ENCODE measurements at places on chromosomes 3 and 15.

- DNase-seq: no peak
Measured at GRCh38 chr3:98008855-98009254, 26.3 kb downstream of the GABRR3 start.

- no peak for DNase-seq
Measured at GRCh38 chr3:28287046-28287445, 45.6 kb downstream of the CMC1 start.

- DNase-seq: no peak
Measured at GRCh38 chr3:155639462-155640055, 105.3 kb downstream of the PLCH1 start.

DNA sequence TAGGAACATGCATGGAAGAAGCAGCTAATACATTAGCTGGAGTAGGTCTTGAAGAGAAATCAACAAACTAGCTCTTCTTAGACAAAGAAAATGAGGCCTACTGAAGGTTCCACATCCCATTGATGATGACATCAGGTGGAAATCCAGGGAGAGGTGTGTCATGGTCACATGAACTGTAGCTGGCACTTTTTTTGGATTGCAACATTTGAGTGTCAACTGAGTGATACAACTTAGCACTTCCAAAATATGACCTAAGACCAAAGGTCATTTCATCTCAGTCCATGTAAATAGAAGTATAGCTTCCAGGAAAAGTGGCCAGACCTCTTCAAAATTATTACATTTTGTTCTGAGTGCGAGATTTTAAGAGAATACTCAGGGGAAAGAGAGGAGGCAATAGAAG is 117.2 kb upstream of the MEIS2 start:
- peak; percentile 6 for DNase-seq

- DNase-seq: no peak
Measured at GRCh38 chr15:95972041-95972553, 358.4 kb upstream of the NR2F2 start.

DNA sequence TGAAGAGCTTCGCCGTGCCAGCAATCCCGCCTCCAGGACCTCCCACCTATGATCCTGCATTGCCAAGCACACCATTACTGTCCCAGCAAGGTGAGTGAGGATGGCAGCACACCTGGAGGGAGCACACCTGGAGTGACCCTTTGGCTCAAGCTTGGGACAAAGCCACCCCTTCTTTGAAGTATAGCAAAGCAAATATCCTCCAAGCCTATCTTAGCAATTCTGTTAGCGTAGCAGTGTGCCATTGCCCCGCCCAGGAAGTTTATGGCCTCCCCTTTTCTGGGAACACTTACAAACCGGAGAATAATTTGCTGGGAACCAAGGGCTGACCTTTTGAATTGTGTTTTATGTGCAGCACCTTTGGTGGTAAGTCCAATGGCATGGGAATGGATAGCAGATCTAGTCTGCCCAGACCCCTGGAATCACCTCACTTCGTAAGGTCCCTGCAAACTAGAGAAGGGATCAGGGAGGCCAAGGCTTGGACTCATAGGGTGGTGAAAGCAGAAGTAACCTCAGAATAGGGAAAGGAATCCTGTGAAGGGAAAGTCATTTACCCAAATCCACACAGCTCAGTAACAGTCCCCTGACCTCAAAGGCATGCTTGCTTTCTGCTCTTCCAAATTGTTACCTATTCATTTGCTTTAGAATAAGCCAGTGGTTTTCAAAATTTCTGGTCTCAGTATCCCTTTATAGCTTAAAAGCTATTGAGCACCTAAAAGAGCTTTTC is 70.1 kb downstream of the HCN4 start:
- no peak for DNase-seq

DNA sequence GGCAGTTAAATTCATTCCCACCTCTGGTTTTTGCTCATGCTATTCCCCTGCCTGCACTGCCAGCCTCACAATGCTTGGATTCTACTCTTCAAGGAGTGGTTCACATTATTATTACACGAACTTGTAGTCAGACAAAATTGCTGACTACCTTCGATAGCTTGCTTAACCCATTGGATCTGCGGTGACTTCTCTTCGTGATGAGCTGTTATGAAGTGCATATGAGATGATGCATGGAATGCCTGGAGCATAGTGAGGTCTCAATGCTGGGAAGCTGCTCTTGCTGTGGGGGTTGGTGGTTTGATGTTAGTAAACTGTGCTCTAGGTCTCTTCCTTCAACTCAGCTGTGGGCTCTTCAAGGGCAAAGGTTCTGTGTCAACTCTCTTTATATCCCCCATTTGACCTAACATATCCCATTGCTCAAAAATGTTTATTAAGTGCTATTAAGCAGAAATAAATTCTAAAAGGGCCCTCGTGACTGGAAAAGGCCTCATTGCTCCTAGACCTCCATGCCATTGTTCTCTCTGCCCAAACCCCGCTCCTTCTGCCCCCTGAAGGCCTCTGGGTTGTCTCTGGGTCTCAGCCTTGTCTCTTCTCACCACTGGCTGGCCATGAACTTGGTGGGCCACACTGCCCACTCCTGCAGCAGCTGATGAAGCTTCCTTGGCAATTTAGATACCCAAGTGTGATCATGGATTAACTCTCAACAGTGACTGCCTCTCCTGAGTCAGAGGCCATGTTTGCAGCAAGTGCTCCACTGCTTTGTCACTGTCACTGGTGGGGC is 4.5 kb upstream of the SLCO2A1 start:
- DNase-seq: no peak

DNA sequence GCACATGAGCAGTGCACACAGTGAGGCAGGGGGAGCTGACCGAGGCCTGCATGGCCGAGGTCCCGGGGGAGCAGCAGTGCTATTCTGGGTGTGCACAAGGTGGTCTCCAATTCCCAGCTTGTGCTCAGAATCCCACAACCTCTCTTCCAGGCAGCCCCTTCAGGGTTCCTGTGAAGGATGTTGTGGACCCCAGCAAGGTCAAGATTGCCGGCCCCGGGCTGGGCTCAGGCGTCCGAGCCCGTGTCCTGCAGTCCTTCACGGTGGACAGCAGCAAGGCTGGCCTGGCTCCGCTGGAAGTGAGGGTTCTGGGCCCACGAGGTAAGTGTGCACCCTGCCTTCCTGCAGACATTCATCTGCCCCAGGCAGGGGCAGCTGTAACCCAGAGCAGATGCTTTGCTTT is 80.2 kb downstream of the DNASE1L3 start:
- no peak for DNase-seq

DNA sequence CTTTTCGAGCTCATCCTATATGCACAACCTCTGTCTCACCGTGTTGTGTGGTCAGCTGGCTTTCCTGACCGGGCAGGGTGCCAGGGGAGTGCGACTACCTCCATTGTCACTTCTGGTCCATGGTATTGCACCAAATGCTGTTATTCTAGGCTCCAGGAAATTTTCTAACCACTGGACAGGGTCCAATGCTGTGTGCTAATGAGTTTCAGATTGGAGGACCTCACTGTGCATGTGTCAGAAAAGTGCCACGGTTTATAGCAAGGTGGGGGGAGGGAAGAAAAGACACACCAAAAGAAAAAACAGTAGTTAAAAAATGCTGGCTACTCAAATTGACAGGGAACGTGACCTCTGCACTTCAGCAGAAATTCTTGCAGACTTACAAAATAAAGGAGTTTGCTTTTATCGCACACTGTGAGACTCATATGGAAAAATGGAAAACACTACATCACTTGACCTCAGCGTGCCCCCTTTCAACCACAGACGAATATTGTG is 480.1 kb downstream of the FOXP1 start:
- DNase-seq: no peak

DNA sequence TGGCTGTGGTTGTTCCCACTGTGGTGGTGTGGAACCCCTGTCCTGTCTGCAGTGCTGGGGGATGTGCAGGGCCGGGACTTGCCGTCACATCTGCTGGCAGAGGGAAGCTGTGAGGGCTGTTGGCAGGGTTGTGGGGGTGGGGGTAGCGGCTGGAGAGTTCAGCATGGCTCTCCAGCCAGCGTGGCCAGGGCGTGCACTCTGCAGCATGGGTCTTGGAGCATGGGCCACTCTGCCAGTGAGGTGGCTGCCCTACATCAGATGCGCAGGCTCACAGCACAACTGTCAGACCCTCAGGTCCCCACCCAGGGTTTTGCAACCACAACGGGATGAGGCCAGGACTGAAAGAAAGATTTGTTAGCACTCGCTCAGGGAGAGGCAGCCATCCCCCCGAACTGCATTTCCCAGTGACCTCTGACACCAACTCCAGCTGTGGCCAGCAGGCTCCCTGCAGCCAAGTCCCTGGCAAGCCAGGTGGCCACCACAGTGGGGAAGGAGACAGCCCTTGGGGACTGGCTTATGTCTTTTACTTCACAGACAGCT is 237.7 kb upstream of the LYSMD4 start:
- DNase-seq: no peak

DNA sequence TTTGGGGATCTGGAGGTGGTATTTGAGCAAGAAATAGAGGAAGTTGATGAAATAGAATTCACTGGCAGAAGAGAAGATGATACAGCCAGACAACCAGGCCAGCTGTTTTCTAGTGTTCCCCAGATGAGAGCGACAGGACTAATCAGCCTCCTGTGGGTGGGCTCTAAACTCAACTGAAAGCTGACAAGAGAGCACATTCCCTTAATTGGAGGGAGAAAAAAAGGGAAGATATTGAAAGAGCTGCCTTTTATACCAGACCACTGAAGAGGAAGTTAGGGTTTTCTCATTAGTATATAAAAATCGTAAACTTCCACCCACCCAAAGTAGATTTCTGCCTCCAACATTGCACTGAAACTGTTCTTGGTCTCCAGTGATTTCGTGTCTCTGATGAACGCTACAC is 6.5 kb upstream of the TM4SF19 start:
- no peak for DNase-seq

DNA sequence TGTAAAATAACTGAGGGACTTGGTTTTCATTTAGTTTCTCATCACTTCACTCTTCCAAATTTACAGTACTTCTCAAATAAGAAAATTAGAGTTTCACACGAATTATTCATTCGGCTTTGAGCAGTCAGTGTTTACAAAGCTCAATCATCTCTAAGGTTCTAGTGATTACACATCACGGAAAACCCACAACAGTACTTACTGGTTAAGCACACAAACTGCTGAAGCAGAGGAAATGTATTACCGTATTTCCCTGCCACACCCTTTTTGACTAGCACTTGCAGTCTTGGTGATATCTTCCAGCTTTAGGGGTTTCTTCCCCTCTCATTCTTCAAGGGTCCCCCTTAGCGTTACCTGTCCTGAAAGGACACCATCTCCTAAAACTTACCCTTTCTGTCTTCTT is 164.8 kb upstream of the CDIN1 start:
- no peak for DNase-seq

DNA sequence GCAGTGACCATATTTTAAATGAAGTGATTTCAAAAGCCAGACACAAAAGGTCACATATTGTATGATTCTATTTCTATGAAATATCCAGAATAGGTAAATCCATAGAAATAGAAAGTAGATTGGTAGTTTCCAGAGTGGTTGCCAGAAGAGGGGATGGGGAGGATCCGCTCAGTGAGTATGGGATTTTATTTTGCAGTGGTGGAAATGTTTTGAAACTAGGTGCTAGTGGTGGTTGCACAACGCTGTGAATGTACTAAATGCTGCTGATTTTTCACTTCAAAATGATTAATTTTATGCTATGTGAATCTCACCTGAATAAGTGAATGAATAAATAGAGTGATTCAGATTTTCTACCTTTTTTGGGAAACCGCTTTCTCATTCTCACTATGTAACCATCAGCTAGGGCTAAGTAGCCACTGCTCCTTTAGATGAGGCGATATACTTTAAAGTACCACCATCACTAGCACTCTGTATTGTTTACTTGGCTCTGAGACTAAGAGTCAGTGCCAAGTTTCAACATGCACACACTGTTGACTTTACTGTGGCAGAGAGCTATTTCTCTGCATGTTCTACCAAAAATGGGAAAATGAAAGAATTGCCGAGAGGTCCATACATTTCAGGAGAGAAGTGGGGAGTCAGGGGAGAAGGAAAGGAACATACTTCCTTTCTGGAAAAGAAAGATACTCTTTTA is 90.7 kb upstream of the GOLIM4 start:
- DNase-seq: no peak

DNA sequence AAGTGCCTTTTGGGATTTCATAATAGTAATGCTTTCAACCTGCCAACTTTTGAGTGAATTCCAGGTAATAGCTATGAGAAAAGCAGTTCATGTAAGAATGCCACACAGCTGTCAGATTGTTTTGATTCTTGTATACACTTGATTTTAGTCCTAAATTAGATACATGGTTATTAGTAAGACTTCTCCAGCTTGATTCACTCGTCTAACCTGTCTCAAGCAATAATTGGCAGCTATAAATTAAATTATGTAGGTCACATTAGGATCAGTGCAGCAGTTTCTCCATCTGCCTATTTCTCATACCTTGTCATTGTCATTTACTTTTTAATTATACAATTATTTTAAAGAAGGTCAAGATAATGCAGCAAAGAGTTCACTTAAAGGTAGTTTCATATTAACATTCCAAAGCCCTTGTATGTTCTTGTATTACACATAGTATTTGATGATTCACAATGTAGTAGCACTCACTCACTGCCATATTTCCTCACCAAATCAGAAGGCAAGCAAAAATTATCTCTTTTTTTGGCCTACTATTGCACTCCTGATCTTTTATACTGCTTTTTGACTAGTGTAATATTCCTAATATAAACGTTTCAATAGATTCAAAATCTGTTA is 10.9 kb upstream of the CRYBG3 start:
- DNase-seq: no peak

GRCh38 chr3:85783291-85783690 is 824.5 kb downstream of the CADM2 start:
- DNase-seq: no peak

- DNase-seq: no peak
Measured at GRCh38 chr3:60147249-60147950, 1097.6 kb upstream of the CFAP20DC start.

DNA sequence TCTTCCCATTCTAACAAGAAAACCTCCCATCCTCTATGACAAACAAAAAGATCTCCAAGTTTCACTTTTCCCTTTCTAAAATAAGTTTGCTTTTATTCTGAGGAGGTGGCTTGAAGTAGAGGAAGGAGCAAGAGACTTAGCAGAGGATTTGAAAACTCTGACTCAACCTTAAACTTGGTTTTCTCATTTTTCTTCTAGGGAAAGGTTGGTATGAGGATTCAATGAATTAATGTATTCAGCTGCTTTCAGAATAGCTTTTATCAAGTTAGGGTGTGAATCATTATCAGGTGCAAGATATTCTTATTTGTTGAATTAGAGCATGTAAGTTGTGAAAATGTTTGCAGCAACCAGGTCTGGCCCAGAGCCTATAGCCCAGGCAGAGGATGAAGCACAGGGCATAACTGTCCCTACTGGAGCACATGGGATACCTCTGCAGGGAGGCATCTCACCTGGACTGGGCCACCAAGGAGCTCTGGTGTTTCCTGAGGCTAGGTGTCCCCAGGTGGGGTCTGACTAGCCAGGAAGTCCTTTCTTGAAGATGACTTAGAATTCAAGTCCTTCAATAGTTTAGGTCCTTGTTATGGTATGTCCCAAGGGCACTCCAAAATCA is 42.3 kb downstream of the SATB1 start:
- no peak for DNase-seq

GRCh38 chr3:179580992-179581391 is 18.3 kb downstream of the ACTL6A start:
- DNase-seq: no peak

- no peak for DNase-seq
Measured at GRCh38 chr3:10366651-10367101, 45.8 kb upstream of the SEC13 start.

All from HuH-7.5 (cell line).